Peyer's patch (tissue), 4 donors: ENCODE measurements at places on chromosomes 12 and 14. TPM values are rescaled to one million over a fixed set of nuclear protein-coding genes. Genes with fewer than 3 reads are reported as not detected.

DNA sequence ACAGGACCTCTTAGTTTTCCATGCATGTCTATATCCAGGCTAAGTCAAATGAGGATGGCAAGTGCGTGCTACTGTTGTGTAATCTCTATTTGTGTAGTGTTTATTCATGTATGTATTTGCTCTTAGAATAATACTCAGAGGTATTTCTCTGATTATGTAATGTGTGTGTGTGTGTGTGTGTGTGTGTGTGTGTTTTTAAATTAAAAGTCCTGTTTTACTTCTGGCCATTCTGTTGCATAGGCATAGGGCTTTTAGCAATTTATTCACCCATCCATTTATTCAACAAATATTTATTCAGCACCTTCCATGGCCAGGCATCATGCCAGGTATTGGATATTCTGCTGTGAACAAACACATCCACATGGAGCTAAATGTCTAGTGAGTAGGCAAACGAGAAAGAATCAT is 63.5 kb downstream of the PELI2 start:
- no peaks in the 10 kb centered on the region for H3K27me3 ChIP-seq
- H3K4me3 ChIP-seq = no peak overlapping the region
- no peaks in the 10 kb centered on the region for H3K36me3 ChIP-seq
- DNase-seq = no peak

Gene ARHGAP5
- 113 TPM for total RNA-seq

Gene CAPZA3
- not detected for total RNA-seq

DNA sequence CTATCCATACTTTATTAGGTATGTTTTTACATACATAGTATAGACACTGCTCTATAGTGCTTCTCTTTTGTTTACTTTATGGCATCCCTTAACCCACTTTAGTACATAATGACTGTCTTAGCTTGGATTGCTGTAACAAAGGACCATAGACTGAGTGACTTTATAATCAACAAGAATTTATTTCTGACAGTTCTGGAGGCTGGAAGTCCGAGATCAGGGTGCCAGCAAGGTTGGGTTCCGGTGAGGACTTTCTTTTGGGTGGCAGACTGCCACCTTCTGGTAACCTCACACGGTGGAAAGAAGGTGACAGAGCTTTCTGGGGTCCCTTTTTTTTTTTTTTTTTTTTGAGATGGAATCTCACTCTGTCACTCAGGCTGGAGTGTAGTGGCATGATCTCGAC is 48.6 kb upstream of the PPM1H start:
- no peak overlapping the region for H3K27ac ChIP-seq
- H3K27me3 ChIP-seq = no peaks in the 10 kb centered on the region
- DNase-seq = no peak
- H3K4me3 ChIP-seq = no peak overlapping the region
- no peaks in the 10 kb centered on the region for H3K36me3 ChIP-seq

Gene AKAP5
- 2.8 TPM for total RNA-seq

DNA sequence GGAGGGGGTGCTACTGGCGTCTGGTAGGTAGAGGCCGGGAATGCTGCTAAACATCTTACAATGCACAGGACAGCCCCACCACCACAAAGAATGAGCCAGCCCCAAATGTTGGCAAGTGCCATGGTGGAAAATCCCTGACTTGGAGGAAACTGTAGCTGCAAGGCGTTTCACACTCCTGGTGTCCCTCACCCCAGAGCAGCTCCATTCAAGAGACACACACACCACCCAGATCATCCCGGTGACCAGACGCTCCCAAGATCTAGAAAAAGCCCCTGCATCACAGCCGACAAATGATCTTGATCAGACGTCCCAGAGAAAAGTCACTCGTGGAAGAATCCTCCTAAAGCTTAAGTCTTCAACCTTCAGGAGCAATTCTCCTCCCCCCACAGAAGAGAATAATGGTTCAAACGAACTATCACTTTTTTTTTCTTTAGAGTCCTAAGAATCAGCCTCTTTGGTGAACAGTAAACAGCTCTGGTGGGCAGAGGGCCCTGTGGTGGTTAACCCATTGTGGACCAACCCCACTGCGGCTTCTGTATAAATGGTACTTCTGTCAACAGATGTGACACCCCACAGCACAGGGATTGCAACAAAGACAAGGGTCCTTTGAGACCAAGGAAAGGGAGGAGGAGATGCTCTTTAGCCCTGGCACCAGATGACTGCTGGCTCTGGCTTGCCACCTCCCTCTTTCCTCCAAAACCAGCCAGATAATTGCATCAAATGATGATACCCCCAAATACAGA is 2.7 kb downstream of the GLTP start:
- DNase-seq = no peak
- peaks cover 19% of the 10 kb centered on the region for H3K4me1 ChIP-seq
- no peak overlapping the region for H3K27ac ChIP-seq
- no peaks in the 10 kb centered on the region for H3K36me3 ChIP-seq

Gene TCL1B
- total RNA-seq = not detected

Gene CISTR
- not detected for total RNA-seq

Gene CELA1
- not detected for total RNA-seq

DNA sequence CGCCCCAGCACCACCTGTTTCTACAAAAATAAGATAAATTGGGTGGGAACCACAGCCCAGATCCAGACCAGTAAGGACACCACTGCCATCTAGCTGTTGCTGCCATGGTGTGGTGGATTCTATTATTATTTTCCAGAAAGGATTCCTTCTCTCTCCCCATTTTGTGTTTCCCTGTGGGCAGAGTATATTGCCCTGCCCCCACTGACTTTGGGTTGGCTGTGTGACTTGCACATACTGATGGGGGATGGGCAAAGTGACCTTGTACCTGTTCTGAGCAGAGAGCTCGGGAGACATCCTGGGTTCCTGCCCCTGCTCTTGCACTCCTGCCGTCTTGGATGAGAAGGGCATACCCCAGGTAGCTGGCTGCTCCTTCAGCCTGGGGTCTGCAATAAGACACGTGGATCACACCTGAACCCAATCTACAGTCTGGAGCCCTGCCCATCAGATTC is 24.3 kb downstream of the MOAP1 start:
- H3K4me1 ChIP-seq = no peaks in the 10 kb centered on the region
- DNase-seq = no peak
- no peak overlapping the region for H3K4me3 ChIP-seq
- H3K36me3 ChIP-seq = no peaks in the 10 kb centered on the region

Gene CPSF6
- 41.4 TPM for total RNA-seq

DNA sequence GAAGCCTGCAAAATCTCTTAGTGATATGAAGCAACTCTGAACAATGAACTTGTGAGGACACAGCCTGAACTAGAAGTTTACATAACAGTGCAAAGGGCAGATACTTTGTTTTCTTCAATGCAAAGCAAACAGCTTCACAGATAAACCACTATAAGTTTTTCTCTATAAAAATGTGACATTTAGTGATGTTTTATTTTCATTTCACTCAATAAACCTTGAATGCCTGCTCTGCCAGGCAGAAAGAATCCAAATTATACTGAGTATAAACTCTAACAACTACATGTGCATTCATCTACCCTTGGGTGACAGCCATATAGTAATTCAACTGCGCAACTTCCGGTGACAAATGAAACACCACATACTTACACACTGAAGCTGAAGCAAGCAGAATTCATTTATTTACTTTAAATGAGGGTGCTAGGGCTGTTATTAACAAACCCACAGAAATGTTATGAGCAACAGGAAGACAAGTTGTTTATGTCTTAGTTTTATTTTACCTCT is 10.3 kb downstream of the DCP1B start:
- no peaks in the 10 kb centered on the region for H3K27me3 ChIP-seq
- peaks cover 2% of the 10 kb centered on the region for H3K4me1 ChIP-seq
- H3K4me3 ChIP-seq = no peak overlapping the region
- H3K36me3 ChIP-seq = no peaks in the 10 kb centered on the region

Gene MMP19
- 3.9 TPM for total RNA-seq

Gene XRCC3
- 15.1 TPM for total RNA-seq

Gene PIANP
- not detected for total RNA-seq

DNA sequence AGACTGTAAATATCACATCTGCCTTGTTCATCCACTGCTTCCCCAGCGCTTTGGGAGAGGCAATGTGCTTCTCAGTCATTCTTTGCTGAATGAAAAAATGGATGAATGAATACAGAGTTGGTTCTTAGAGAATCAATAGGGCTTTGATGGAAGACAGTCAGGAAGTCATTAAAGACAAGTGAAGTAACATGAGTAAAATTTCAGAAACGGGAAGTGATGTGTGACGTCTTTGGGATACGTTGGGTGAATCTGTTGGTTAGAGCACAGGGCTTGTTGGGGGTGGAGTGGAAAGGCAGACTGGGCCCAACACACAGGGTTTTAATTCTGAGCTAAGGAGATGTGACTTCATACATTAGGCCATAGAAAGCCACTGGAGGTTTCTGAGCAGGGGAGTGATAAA is 39.0 kb upstream of the NRXN3 start:
- no peaks in the 10 kb centered on the region for H3K36me3 ChIP-seq
- DNase-seq = no peak
- H3K4me3 ChIP-seq = no peak overlapping the region
- no peak overlapping the region for H3K27ac ChIP-seq
- no peaks in the 10 kb centered on the region for H3K27me3 ChIP-seq

GRCh38 chr12:13288937-13289652 is 92.6 kb downstream of the EMP1 start:
- no peaks in the 10 kb centered on the region for H3K4me1 ChIP-seq
- H3K36me3 ChIP-seq = no peaks in the 10 kb centered on the region
- no peak overlapping the region for H3K27ac ChIP-seq
- H3K27me3 ChIP-seq = no peaks in the 10 kb centered on the region

DNA sequence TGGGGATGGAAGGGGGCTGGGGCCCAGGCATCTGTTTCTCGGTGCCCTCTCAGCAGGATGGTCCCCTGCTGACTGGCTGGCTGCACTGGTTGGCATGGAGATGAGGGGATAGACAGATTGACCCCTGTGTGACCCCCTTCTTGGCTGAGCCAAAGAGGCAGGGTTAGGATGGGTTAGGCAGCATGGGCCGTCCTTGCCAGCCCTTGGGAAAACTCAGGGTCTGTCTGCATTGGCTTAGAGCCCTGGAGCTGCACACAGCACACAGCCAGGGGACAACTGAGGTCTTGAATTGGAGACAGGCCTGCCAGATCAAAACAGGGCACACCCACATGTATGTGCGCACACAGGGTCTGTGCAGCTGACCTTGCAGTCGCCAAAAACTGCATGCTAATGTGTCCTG is 11.2 kb upstream of the LRP1-AS start:
- H3K27ac ChIP-seq = no peak overlapping the region
- DNase-seq = no peak
- H3K27me3 ChIP-seq = no peaks in the 10 kb centered on the region
- no peak overlapping the region for H3K4me3 ChIP-seq
- no peaks in the 10 kb centered on the region for H3K36me3 ChIP-seq

DNA sequence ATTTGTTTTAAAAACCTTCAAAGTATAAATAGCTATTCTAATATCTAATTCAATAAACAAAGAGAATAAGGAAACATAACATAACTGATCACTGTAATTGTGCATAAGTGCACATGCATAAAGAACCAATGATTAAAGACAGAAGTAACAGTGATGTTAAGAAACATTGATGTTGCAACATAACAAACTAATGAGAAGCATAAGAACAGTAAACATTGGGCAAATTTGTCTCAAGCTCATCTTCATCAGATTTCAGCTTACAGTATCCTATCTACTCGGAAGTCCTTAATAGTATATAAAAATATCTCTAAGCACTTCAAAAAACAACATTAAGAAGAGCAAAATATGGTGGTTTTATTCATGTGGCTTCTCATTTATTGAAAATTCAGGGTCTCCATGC is 97.6 kb downstream of the GARIN6 start:
- DNase-seq = no peak
- no peaks in the 10 kb centered on the region for H3K27me3 ChIP-seq
- H3K4me3 ChIP-seq = no peak overlapping the region
- no peak overlapping the region for H3K27ac ChIP-seq

Gene MSRB3
- total RNA-seq = 7.5 TPM

DNA sequence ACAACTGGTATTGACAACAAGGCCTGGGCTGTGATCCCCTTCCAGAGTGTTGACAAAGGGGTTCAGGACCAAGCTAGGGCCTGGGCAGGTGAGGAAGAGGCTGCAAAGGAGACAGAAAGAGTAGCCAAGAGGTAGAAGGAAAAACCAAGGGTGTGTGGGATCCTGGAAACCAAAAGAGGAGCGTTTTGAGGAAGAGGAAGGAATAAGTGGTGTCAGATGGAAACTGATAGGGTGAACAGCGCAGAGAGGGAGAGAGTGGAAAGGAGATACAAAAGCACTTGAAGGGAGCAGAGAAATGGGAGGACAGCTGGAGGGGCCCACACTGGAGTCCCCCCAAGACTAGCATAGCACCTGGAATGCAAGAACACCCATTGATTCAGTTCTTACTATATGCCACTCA is 8.3 kb upstream of the HVCN1 start:
- peaks cover 6% of the 10 kb centered on the region for H3K4me1 ChIP-seq
- H3K27ac ChIP-seq = no peak overlapping the region
- H3K27me3 ChIP-seq = no peaks in the 10 kb centered on the region
- DNase-seq = peak; percentile 9
- no peaks in the 10 kb centered on the region for H3K36me3 ChIP-seq
- H3K4me3 ChIP-seq = no peak overlapping the region

GRCh38 chr12:116027551-116027821 is 250.0 kb downstream of the MED13L start:
- no peaks in the 10 kb centered on the region for H3K4me1 ChIP-seq
- H3K36me3 ChIP-seq = no peaks in the 10 kb centered on the region
- H3K27ac ChIP-seq = no peak overlapping the region
- H3K27me3 ChIP-seq = no peaks in the 10 kb centered on the region
- no peak overlapping the region for H3K4me3 ChIP-seq

Gene ISCU
- total RNA-seq = 140 TPM

Gene KLHL33
- total RNA-seq = 0.13 TPM

DNA sequence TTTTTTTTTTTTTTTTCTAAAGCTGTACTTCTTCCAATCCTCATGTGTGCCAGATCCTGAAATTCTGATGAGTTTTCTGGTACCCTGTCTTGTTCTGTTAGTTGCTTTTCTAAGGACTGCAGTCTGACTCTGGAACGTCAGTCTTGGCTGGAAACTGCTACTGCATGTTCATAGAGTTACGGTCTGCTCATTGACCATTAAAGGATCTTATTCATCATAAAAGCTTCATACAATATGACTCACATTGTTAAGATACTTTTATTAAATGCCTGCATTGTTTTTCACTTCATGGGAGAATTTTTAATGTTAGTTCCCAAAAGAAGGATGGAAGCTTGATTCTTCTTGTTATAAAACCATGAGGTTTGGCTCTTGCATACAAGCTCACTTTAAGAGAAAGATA is 233.6 kb downstream of the SYT10 start:
- DNase-seq = no peak
- no peaks in the 10 kb centered on the region for H3K27me3 ChIP-seq
- H3K4me1 ChIP-seq = no peaks in the 10 kb centered on the region
- no peak overlapping the region for H3K27ac ChIP-seq

DNA sequence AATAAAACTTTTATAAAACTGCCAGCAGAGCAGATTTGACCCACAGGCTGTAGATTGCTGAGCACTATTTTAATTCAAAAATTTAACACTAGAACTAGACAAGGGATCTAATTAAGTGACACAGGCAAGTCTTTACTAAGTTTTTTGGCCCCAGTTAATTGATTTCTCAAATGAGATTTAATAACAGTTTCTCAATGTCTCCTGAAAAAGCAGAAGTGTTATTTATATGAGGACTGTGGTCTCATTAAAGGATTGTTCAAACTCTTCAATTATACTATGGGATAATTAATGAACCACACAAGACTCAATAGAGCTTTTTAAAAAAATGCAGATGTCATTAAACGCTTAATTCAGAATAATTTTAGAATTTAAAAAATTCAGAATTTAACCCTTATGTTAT is 1.9 kb downstream of the HEATR5A start:
- H3K36me3 ChIP-seq = no peaks in the 10 kb centered on the region
- DNase-seq = no peak
- no peak overlapping the region for H3K27ac ChIP-seq
- H3K4me1 ChIP-seq = peaks cover 5% of the 10 kb centered on the region
